ENCODE measurements at places on chromosomes 4 and X.

GRCh38 chr4:183345261-183345660, 23.0 kb upstream of the CLDN24 start:
- no peak for DNase-seq

GRCh38 chr4:74840936-74841509, 46.7 kb upstream of the BTC start:
- DNase-seq: no peak

- DNase-seq: no peak
Observed at GRCh38 chr4:53013873-53014775, 152.0 kb downstream of the RASL11B start.

- DNase-seq: no peak
Observed at GRCh38 chrX:44415639-44416386, 72.3 kb upstream of the EFHC2 start.

DNA sequence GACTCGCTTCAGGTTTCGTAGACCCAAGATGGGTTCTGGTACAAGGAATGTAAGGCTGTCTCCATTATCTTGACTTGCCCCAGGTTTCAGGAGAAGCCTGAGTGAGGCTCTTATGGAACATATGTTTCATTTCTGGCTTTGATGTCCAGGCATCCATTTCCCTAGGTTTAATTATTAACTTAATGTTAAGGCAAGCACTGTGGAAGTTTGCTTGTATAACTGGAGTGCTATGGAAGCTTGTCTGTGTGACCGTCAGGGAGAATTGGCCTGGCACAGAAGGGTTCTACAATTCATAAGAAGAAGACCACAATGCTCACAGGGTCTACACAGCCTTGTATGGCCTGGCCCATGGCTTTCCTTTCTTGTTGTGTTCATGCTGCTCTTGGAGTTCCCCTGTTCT, 47.2 kb upstream of the PPP1R2C start:
- no peak for DNase-seq

DNA sequence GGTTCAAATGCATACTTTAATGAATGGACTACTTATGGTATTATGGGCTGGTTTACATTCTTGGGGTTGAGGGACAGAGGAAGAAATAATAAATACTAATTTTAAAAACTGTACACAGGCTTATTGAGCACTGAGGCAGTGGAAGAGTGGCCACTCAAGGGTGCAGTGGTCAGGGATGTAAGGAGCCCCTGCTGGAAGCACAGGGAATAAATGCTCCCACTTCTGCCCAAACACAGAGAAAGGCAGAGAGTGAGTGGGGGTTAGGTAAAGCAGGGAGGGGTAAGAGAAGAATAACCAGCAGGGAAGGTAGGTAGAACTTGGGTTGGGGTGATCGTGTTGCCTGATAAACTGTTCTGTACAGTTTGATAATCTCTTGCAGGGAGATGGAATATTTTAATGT, 60.0 kb downstream of the GAB1 start:
- no peak for DNase-seq

DNA sequence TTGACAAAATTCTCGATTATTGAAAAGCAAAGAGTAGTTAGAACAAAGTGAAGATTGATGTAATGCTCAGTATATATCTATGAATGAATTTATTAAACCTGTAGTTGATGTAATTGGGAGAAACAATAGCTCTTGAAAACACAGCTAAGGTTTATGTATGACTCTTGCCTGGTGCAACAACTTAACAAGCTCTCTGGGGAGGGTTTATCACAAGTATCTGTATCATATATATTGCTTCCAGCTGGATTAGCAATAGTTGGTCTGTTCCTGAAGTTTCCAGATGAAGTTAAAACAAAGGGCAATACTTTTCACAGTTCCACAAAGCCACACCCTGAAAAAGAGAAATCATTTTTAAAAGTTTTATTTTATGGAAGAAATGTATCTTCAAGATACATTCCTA, 91.4 kb downstream of the ARSJ start:
- DNase-seq: no peak

DNA sequence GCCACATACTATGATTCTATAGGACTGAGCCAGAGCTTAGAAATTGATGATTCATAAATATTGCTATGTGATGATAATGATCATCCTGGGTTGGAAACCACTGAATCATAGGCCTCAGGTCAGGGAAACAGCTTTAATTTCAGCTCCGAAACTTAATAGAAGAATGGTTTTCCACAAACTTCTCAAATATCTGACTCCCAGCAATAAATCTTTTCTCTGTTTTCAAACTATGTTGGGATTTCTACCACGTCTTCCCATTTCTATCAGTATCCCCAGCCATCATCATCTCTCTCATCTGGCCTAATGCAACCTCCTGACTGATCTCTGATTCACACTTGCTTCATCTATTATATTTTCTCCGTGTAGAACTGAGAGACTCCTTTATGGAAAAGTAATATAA, 521.8 kb upstream of the AGA start:
- no peak for DNase-seq

GRCh38 chr4:13411942-13412341, 72.2 kb downstream of the RAB28 start:
- no peak for DNase-seq

DNA sequence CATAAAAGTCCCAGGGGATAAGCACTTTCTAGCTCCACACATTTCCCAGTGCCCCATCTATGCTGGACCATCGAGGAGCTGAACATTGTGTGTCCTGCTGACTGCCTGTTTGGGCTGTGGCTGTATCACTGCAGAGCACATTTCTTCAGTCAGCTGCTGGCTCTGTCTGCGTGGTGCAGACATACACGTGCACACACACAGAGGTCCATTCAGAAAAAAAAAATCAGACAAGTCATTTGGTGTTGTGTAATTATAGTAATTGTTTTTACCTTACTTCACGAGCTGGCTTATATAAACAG, 1.1 kb upstream of the PDLIM3 start:
- DNase-seq: peak; percentile 33

GRCh38 chr4:163085085-163085484, 81.6 kb downstream of the NAF1 start:
- no peak for DNase-seq

DNA sequence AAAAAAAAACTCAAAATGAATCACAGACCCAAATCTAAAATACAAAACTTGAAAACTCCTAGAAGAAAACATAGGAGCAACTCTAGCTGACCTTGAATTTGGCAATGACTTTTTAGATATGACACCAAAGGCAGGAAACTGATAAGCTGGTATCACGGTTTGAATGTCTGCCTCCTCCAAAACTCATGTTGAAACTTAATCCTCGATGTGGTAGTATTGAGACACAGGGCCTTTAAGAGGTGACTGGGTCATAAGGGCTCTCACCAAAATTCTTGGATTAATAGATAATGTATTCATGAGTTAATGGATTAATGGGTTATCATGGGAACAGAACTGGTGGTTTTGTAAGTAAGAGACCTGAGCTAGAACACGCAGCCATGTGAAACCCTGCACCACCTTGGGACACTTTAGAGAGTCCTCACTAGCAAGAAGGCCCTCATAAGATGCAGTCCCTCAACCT, 40.5 kb downstream of the FRYL start:
- DNase-seq: no peak

GRCh38 chr4:94489098-94489497, 37.4 kb downstream of the PDLIM5 start:
- DNase-seq: no peak

- no peak for DNase-seq
Observed at GRCh38 chrX:23287191-23287725, 47.4 kb upstream of the PTCHD1 start.

- no peak for DNase-seq
Observed at GRCh38 chr4:100100985-100101384, 89.3 kb downstream of the DDIT4L start.

GRCh38 chrX:149829751-149830191, 48.0 kb downstream of the MAGEA9 start:
- DNase-seq: no peak

DNA sequence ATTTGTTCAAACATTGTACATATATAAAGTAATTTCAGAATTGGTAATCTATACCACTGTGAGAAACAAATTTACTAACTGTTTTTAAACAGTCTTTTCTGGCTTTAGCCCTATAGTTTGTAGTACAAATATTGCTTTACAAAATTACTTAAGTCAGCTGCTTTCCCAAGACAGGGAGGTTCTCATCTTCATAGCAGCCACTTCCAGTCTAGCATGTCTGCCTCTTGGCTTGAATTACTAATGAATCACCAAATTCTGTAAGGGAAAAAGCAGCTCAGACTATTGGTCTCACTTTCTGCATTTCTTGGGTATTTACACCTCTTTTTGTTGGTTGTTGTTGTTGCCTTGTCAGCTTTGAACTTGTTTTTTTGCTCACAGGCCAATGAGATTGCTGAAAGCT, 187.2 kb downstream of the NPFFR2 start:
- no peak for DNase-seq

DNA sequence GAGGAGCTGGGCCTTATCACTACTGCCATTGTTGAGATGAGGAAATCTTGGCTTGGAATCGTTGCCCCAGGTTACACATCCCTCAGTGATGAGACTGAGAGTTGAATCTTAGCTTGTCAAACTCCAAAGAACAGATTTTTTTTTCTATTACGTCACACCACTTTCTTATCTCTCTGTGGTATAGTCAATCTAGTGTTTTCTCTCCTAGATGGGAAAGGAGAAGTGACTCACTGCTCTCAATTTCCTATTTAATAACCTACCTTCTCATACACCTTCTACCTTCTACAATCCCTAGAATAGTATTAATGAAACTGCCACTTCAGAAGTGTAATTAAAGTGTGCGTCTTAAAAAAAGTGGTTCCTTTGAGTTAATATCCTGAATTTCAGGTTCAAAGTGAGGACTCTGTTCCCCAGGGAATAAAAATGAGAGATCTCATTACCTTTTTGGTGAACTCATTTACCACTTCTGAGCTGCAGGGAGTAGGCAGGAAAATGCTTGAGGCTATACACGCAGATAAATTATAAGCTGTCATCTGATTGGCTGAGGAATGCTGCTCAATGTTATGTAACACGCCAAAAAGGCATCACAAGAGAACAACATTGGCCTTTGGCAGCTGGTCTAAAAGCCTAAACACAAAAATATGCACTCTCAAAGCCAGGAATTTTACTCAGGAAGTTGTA, 59.3 kb downstream of the MAD2L1 start:
- no peak for DNase-seq

DNA sequence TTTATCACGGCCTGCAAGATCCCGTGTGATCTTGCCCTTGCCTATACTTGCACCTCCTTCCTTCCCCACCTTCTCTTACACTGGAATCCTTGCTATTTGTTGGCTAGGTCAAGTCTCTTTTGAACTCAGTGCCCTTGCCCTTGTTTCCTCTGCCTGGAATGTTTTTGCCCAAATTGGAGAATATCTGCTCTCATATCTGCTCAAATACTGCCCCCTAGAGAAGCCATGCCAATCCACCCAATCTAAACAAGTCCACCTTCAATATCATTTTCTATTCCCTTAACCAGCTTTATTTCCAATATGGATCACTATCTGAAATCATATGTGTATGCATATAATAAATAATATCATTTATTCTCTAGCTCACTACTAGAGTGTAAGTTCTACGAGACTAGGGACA, 1044.2 kb upstream of the FTHL17 start:
- no peak for DNase-seq

GRCh38 chrX:47574547-47575301, 7.5 kb upstream of the TIMP1 start:
- no peak for DNase-seq

DNA sequence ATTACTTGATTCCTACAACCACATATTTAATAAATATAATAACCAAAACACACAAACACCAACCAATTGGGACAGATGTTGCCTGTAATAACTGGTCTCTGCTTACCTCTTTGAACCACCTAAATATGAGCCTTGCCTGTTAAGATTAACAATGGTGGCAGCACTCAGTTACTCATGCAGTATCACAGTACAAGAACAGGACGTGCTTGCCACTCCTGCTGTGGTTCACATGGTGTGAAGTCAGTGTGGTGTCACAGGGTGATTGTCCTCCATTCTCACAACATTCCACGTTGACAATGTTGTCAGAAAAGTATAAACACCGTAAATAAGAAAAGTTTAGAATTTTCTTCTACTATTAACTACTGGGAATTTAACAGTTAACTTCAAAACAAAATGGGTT, 365.0 kb downstream of the PPP3CA start:
- DNase-seq: no peak

- no peak for DNase-seq
Observed at GRCh38 chr4:70239131-70239883, 3.1 kb upstream of the CSN3 start.

GRCh38 chrX:49043987-49044281, 777 bp upstream of the TFE3 start:
- no peak for DNase-seq

DNA sequence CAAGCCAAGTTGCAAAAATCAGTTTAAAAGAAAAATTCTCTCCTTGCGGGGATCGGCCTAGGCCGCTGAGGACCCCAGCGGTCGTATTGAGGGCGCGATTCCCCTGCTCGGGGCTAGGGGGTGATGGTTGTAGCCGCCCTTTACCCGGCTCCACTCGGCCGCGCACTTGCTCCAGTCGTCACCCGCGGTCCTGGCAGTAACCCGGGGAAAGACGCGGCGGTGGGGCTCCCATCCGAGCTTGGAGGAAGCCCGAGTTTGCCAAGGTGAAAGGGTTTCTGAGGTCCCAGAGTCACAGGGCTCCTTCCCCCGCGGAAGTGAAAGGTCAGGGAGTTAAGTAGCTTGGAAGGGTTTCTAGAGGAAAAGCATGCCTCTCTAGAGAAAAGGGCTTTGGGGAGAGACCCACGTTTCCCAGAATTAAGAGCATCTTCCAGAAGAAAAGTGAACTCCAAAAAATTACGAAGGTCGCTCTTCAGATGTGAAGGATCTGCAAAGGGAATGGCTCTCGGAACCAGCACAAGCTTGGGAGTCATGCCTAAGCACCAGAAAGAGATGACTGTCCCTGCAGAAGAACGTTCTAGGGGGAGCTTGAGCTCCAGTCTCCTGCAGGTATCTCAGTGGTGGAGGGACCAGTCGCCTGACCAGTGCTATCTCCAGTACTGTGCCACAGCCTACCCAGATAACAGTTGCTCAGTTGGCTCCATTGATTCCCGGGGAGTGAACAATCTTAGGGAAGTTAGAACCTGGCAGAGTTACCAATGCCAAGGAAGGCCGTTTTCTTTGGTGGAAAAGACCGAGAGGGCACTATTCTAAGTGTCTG, 875 bp downstream of the LAP3 start:
- peak; percentile 77 for DNase-seq

GRCh38 chr4:26860922-26861433, 337 bp downstream of the STIM2 start:
- DNase-seq: peak; percentile 68

DNA sequence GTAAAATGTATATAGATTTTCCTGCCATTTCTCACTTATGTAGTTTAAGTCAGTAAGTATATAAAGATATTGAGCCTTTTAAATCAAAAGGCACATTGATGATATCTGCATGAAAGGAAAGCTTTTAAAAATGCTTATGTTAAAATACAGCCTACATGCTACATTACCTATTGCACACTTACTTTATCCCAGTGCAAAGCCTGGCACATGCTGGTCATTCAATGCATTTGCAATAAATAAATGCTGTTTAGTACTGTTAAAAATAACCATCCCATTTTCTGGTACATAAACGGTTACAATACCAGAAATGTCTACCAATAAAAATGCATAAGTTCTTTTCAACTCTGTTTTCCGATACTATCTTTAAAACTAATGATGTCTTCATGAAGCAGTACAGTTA, 22.1 kb upstream of the SPATA4 start:
- DNase-seq: no peak

- DNase-seq: no peak
Observed at GRCh38 chrX:132778917-132779316, 179.5 kb downstream of the HS6ST2 start.
